Natural killer cell treated with Interleukin-12 subunit alpha and Interleukin-12 subunit beta and Interleukin-15 and Interleukin-18, amount 100 ng/mL, for 72 hours (primary cell): ENCODE measurements at places on chromosomes 12 and 14. TPM values are rescaled to one million over a fixed set of nuclear protein-coding genes. Genes with fewer than 3 reads are reported as not detected.

DNA sequence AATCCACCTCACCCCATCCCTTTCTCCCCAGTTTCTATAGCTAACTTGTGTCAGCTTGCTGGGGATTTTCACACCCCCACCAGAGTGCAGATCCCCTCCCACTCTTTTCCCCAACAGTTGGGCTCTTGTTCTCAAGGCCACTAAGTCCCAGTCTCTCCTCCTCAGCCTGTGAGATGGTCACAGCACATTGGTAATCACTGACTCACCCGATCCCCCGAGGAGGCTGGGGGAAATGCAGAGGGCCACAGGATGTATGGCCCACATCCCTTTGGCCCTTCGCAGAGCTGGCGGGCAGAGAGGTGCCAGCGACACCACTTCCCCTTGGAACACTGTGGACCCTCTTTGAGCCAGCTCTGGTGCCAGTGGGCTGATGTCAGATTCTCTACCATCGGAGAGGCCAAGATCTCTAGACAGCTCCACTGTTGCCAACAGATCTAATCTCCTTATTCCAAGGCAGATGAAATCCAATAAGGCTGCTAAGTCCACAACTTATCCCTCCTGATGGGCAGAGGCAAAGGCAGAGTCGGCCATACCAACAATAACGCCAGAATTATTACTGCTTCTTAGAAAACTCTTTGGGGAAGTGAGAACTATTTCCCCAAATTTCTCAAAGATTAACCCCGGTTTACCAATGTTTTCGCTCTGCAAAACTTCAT is 1.6 kb downstream of the FMNL3 start:
- peak overlapping the region; percentile 95 for H3K4me3 ChIP-seq
- H3K36me3 ChIP-seq: no peaks in the 10 kb centered on the region
- DNase-seq: peak; percentile 83

DNA sequence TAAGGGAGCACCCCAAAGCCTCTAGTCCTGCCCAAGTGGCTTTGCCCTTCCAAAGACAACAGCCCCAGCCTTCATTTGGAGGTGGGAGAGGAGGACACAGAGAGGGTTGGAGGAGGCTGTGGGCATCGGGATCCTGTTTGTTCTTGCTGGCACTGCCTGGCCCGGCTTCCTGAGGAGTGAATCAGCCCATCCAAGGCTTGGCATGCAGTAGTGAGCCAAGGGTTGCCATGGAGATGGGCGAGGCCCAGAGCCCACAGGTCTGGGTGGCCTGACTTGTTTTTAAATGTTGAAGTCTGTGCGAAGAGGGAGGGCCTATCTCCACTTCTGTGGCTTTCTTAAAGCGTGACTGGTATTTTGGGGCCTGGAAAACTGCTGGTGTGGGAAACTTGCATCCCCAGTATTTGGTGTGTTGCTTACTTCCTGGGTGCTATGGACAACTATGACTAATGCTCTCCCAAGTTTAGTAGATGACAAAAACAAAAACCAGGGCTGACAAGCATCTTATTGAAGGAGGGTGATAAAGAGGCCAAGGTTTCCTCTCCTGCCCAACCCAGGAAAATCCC is 15.8 kb downstream of the CD9 start:
- H3K4me1 ChIP-seq: no peaks in the 10 kb centered on the region
- no peak overlapping the region for H3K4me3 ChIP-seq
- no peak for DNase-seq
- H3K27ac ChIP-seq: no peak overlapping the region
- peaks cover 2% of the 10 kb centered on the region for H3K27me3 ChIP-seq

- no peak overlapping the region for H3K27ac ChIP-seq
- no peak overlapping the region for H3K4me3 ChIP-seq
- H3K4me1 ChIP-seq: peaks cover 12% of the 10 kb centered on the region
Measured at GRCh38 chr14:21734457-21735074, 60.9 kb upstream of the OR4E1 start.

The TSHR gene
- not detected for total RNA-seq

The EPYC gene
- not detected for total RNA-seq
